ENCODE measurements at places on chromosomes 6 and 20.

GRCh38 chr6:4717856-4718255, 58.3 kb upstream of the CDYL start:
- no peak for DNase-seq

GRCh38 chr6:28269492-28269891, 2.5 kb downstream of the ZSCAN26 start:
- no peak for DNase-seq

- no peak for DNase-seq
Observed at GRCh38 chr6:94254689-94255088, 835.3 kb upstream of the EPHA7 start.

- DNase-seq: no peak
Observed at GRCh38 chr6:53244958-53245357, 96.3 kb upstream of the GCM1 start.

DNA sequence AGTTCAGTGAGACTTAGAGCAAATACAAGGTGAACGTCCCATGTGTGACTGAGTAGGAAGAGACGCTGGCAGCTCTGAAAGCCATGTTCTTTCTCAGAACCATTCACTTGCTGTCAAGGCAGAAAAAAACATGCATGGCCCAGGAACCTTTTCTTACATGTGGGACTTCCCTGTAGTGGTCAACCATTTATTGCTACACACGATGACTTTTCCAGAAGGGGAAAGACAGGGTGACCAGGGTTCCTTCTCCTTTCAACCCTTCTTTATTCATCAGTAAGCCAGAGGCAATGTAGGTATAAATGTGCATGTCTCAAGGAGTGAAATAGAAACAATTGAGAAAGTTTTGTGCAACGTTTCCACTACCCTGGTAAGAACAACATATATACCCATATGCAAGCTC, 189.0 kb downstream of the NFATC2 start:
- no peak for DNase-seq

DNA sequence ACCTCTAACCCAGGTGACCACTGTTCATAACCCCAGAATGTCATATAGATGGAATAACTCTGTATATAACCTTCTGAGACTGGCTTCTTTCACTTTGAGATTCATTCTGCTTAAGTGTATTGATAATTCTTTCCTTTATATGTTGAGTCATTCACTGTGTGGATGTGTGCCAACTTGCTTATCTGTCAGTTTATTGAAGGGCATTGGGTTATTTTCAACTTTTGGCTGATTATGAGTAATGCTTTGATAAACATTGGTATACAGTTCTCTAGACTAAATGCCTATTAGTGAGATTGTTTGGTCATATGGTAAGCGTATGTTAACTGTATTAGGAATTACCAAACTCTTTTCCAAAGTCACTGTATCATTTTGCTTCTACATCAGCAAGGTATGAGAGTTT, 453.4 kb upstream of the SPTLC3 start:
- DNase-seq: no peak

GRCh38 chr20:3854462-3854871, 7.8 kb downstream of the MAVS start:
- DNase-seq: no peak

GRCh38 chr6:18752278-18753068, 365.3 kb downstream of the RNF144B start:
- no peak for DNase-seq

DNA sequence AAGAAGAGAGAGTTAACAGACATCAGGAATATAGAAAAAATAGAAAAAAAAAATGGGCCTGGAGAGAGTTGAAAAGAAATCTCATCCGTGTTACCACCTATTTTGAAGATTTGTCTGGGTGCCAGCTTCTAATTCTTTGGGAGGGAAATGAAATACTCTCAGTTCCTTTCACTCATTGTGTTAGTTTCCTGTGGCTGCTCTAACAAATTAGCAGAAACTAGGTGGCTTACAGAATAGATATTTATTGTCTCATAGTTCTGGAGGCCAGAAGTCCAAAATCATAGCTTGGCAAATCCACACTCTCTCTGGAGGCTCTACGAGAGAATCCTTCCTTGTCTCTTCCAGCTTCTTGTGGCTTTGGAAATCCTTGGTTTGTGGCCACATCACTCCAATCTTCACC, 225.1 kb upstream of the BTBD3 start:
- DNase-seq: no peak

- DNase-seq: no peak
Observed at GRCh38 chr6:153210083-153210482, 79.0 kb upstream of the RGS17 start.
